ENCODE measurements at places on chromosomes 3 and 15.

- DNase-seq = no peak
These were observed 66.1 kb downstream of the DNASE1L3 start for GRCh38 chr3:58144478-58145325.

- DNase-seq = no peak
These were observed 1131.9 kb downstream of the OTOL1 start for GRCh38 chr3:162628531-162628930.

- DNase-seq = no peak
These were observed 50.6 kb upstream of the SGO1 start for GRCh38 chr3:20236603-20237002.

- peak; percentile 85 for DNase-seq
These were observed 53.2 kb downstream of the LHFPL4 start for GRCh38 chr3:9500108-9501050.

GRCh38 chr3:123642182-123642956 is 57.5 kb upstream of the HACD2 start:
- DNase-seq = peak; percentile 95

- no peak for DNase-seq
These were observed 21.4 kb upstream of the ZBED2 start for GRCh38 chr3:111616417-111617105.

DNA sequence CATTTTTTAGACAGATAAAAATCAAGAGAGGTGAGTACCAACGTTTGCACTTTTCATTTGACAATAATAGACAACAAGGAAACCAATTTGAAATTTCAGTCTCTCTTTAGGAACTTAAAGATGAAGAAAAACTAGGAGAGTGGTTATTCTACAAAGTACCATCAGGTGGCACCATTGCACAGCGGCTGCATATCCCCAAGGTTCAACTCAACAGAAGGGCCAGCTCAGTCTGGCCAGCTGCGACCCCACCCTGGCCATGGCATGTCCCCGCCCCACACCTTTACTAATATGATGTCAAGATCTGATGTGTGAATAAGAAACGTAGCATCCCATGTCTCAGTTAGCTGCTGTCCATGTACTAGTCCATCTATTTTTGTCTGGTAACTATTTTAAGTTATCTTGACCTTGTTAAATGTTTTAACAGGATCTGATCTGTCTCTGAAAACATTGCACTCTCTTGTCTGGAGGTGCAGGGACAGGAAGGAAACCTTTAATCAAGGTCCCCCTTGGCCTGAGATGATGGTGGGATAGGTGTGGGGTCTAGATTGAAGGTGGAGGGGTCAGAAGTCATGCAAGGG is 35.5 kb upstream of the CGNL1 start:
- peak; percentile 57 for DNase-seq

GRCh38 chr3:101143012-101143411 is 149.8 kb upstream of the ABI3BP start:
- DNase-seq = no peak

DNA sequence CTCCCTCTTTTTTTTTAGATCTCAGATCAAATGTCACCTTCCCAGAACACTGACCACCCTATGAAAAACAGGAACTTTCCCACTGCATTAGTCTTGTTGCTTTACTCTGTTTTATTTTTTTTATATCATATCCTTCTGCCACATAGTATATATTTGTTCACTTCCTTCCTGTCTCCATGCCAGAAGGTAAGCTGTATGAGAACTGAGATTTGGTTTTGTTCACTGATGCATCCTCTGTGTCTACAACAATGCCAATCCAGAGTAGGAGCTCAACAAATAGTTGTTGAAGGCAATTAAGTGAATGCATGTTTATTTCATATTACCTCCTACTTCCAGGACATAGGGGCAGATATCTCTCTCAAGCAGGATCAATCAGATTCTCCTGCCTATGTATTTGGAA is 114.4 kb downstream of the TPRG1 start:
- no peak for DNase-seq

- no peak for DNase-seq
These were observed 6.6 kb upstream of the TPRG1 start for GRCh38 chr3:189165092-189165612.

DNA sequence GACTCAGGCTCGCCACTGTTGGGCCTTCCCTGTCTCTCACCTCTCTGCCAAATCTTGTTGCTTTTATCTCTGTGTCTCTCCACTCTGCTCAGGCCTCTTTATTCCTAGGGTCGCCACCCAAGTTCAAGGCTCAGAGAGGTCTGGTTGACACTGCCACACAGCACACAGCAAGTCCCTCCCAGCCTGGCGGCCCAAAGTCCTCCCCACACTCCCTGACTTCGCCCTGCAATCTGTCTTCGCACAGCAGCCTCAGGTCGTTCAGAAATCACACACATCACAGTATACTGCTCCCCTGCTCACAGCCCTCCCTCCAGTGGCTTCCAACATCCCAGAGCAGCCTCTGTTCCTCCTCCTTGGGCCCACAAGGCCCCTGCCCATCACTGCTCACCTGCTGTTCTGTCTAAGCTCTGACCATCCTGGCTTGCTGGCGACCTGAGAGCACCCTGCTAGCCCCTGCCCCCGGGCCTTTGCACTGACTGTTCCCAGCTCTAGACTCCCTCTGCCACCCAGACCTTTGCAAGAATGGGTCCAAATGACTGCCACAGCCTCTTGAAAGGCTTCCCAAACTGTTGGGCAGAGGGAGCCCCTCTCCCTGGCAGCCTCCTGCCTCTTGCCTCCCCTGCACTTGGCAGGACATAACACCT is 48.4 kb downstream of the MGLL start:
- no peak for DNase-seq

- DNase-seq = no peak
These were observed 6.8 kb downstream of the ARL6IP5 start for GRCh38 chr3:69091389-69092029.

- no peak for DNase-seq
These were observed 2.6 kb downstream of the BHLHE40 start for GRCh38 chr3:4981665-4982494.

GRCh38 chr3:39343076-39343717 is 13.7 kb downstream of the CCR8 start:
- no peak for DNase-seq

DNA sequence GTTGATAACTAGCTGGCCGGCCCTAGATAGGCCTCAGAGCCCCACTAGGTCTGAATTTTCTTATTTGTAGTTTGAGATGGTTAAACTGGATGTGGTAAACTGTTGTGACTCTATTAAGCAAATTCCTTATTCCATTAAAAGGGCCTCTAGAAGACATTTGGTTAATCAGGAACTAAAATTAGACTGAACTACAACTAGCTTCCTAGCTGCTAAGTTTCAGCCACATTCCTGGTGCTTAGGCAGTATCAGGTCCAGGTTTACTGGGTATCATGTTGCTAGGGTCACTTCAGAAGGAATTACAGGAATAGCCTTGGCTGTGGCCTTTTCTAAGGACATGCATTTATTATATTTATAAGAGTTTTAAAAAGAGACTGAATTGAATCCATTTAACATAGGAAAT is 136.3 kb downstream of the PLD1 start:
- no peak for DNase-seq

DNA sequence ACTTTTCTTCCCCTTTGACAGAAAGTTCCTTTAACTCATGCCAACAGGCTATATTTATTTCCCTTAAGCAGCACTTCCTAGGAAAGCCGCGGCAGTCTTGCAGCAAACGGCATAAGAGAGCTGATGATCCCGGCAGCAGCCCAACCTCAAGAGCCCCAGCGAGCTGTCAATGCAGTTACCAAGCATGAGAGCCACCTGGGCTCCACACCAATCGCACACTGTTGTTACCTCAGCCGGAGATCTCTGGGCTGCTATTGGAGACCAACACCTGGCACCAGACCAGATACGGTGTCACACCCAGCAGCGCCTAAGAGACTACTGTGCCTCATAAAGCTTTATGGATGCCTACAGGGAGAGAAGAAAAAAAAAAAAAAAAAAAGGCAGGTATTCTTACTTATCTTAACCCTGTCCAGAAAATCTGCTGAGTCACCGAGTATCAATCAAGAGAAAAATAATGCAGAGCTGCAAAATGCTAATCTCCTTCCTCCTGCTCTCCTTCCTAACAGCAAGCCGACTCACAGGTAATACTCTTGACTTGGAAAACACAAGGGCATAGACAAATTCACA is 11.7 kb downstream of the ABCC5 start:
- DNase-seq = peak; percentile 22

- no peak for DNase-seq
These were observed 69.5 kb upstream of the MBNL1 start for GRCh38 chr3:152199102-152199840.

- DNase-seq = no peak
These were observed 387 bp downstream of the GNB4 start for GRCh38 chr3:179450901-179451264.

GRCh38 chr3:172135820-172136219 is 96.4 kb downstream of the FNDC3B start:
- DNase-seq = no peak

DNA sequence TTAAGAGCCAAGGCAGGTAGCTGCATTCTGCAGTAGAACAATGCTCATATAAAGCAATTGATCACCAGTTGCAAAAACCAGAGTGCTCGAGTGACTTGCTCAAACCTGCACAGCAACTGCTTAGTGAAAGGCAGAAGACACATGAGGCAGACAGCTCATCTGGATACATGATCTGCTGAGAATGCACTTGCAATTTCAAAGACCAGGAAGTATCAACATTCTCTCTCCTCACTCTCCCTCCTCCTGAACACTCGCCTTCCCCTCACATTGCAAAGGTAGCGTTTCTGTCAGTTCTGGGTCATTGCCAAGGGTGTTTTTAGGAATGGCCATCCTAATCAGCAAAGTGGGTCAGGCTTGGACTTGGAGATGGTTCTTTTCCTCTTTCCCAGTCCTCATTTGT is 61.0 kb downstream of the BFSP2 start:
- DNase-seq = no peak

DNA sequence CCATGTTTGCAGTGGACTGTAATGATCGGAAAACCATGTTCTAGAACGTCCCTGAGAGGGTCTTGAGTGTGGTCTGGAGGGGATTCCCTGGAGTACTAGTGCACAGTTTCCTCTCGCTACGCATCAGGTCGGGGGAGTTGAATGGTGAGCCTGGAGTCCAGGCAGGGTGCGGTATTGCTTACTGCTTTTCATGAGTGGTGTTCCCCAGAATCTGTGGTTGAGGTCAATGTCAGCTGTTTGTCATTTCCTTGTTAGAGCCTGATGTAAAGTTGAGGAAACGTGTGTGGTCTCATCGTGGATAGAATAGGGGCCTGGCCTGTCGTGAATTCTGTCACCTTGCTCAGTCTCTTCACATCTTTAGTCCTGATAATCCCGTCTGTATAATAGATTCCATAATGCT is 328.2 kb upstream of the LRRFIP2 start:
- no peak for DNase-seq

DNA sequence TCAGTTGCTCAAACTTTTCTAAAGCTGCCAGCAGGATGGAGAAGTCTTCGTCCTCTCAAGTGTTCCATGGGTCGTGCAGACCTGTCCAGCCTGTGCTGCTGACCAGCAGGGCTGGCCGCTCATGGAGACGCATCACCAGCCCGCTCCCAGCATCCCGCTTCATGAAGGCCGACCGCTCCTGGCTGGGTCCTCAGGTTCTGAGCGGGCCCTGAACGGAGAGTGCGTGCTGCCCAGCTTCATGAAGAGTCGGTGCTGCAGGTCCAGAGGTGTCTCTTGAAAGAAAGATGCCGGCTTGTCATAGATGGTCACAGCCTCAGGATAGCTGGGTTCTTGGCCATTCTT is 75.8 kb upstream of the KCNAB1 start:
- DNase-seq = no peak

- DNase-seq = no peak
These were observed 9.1 kb upstream of the GRAMD2A start for GRCh38 chr15:72206677-72207000.

GRCh38 chr3:129576514-129577352 is 29.7 kb downstream of the PLXND1 start:
- peak; percentile 53 for DNase-seq

DNA sequence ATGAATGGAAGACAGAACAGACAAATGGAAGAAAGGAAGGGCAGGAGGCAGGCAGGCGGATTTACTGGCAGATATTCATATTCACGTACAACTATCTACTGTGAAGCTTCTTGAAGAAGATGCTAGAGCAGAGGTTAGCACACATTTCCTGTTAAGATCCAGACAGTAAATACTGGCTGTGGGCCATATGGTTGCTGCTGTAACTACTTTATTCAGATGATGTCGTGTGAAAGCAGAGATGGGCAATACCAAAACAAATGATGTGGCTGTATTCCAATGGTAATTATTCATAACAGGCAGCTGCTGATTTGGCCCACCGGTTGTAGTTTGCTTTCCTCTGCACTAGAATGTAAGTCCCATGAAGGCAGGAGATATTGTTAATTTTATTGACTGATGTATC is 115.7 kb upstream of the PRTG start:
- no peak for DNase-seq

DNA sequence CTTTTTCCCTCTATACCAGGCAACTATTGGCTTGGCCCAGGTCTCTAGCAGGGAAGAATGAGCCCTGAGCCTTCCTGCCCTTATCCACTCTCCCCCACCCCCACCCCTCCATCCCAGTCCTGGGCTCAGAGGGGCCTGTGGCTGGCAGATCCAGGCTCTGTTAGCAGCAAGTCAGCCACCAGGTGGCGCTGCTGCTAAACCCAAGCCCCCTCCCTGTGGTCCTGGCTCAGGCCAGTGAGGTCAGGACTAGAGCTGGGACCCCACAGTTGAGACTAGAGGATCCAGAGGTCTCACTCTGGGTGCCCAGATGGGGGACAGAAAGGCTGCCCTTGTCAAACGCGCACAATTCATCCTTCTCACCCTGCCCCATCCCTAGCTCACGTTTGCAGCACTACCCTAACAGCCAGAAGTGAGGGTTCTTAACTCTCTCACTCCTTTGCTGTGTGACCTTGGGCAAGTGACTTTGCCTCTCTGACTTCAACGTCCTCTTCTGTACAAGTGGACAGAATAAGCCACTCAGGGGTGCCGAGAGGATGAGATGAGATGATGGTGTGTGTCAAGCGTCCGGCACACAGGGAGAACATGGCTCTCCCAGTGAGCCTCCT is 46.8 kb upstream of the SLC6A1 start:
- peak; percentile 85 for DNase-seq

DNA sequence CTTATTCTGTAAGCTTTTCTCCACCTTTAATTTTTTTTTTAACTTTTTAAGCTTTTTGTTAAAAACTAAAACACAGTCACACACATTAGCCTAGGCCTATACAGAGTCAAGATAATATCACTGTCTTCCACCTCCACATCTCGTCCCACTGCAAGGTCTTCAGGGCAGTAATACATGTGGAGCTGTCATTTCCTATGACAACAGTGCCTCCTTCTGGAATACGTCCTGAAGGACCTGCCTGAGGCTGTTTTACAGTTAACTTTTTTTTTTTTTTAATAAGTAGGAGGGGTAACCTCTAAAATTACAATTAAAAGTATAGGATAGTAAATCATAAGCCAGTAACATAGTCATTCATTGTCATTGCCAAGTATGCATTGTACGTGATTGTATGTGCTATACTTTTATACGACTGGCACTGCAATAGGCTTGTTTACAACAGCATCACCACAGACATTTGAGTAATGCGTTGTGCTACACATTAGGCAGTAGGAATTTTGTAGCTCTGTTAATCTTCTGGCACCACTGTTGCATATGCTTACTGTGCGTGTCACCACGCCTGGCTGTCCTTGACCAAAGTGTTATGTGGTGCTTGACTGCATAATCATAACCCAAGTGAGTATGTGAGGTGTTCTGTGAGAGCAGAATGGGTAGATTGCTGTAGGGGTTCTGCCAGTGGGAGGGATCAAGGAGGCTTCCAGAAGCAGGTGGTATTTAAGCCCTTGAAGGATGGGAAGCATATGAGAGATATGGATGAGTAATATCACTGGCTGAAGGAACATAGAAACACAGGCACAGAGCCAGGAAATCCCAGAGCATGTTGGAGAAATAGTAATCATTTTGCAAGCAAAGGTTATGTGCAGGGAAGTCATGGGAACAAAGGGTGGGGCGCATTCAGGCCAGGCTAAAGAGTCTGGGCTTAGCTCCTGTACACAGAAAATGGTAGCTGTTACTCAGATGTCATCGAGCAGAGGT is 18.3 kb downstream of the FBXO22 start:
- DNase-seq = peak; percentile 41
